ENCODE measurements at places on chromosomes 13 and 19. TPM values are rescaled to one million over a fixed set of nuclear protein-coding genes. Genes with fewer than 3 reads are reported as not detected.

KRI1 gene
- polyA plus RNA-seq = 17.5 TPM

DNA sequence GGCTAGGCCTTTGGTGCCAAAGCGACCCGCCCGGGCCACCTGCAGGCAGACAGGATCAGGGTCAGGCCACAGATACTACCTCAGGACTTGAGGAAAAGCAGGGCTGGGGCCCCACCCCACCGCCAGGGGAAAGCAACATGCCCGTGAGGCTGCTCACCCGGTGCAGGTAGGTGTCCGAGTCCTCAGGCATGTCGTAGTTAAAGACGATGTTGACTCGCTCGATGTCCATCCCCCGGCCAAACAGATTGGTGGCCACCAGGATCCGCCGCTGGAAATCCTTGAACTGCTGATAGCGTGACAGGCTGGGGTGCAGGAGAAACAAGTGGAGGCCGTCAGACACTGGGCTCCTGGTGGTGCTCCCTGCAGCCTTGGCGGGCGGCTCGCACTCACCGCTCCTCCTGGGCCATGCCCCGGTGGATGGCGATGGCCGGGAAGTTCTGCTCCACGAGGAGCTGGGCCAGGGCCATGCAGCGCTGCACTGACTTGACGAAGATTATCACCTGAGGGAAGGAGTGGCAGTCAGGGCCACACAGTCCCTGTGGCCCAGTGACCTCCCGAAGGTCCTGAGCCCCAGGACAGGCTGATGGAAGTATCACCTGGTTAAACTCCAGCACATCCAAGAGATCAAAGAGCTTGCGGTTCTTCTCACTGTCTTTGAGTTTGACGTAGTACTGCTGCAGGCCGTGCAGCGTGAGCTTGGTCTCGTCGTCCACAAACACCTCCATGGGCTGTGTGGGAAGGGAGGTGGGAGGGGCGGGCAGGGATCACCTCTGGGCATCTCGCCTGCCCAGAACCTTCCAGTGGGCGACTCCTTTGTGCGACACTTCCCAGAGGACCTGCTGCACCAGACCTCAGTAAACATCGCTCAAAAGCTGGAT is 9.8 kb downstream of the DDX39A start:
- DNase-seq = no peak

GRCh38 chr19:32403291-32403995 is 2.1 kb upstream of the DPY19L3 start:
- no peak for DNase-seq

GRCh38 chr13:104779311-104779993 is 1713.2 kb upstream of the SLC10A2 start:
- DNase-seq = no peak

DNA sequence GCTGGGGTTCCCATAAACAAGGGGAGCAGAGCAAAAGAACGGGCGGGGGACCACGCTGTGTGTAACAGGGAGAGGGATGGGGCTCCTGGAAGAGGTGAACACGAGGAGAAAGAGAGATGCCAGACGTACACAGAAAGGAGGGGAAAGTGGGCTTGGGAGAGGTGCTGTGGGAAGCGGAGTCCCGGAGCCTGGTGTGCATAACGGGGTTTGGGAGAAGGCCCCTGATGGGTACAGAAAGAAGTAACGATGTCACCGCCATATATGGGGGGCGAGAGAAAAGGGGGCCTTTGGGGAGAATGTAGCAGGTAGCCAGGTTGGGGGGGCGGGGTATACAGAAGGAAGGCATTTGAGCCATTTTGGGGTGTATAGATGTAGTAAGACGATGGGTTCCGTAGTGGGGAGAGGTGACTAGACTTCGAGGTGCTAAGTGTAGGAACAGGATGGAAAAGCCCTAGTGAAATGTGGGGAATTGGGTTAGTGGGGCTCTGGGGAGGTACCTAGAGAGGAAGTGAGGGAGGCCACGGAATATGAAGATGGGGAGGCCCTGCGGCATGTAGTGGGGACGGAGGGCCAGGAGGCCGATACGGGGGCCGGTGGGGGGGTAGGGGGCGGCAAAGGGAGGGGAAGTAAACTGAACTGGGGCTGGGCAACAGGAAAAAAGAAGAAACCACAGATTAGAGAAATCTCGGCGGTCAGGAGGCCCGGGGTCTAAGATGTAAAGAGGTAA is 787 bp downstream of the ZNF580 start:
- DNase-seq = no peak

- DNase-seq = no peak
These were observed 56.2 kb upstream of the RFC3 start for GRCh38 chr13:33761740-33762139.

DNA sequence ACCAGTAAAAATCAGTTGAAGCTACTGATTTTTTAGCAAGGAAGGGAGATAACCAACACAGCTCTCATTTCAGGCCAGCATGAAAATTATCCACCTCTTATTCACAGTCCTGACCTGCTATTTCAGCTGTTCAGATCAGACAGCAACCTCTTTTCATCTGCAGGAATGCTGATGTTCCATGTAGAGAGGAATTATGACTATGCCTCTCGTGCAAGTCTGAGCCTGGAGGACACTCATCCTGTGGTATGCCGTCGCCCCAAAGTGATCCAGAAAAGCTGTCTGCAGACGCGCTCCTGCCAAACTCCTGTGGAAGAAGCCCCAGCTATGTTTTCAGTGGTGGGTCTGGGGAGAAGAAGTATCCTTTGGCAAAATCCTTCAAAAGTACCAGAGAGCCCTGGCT is 563.5 kb upstream of the SLITRK1 start:
- DNase-seq = no peak

- peak; percentile 65 for DNase-seq
These were observed at the start of gene IFI30 for GRCh38 chr19:18173572-18174288. IFI30 (plus strand) TSS chr19:18173813; CDS start chr19:18173842, 29 bp downstream.

GRCh38 chr19:58097781-58098681 is at the start of gene ZSCAN18:
ZSCAN18 (minus strand) TSS chr19:58098231; CDS start chr19:58090267, 7,964 bp downstream.
- DNase-seq = peak; percentile 98

DNA sequence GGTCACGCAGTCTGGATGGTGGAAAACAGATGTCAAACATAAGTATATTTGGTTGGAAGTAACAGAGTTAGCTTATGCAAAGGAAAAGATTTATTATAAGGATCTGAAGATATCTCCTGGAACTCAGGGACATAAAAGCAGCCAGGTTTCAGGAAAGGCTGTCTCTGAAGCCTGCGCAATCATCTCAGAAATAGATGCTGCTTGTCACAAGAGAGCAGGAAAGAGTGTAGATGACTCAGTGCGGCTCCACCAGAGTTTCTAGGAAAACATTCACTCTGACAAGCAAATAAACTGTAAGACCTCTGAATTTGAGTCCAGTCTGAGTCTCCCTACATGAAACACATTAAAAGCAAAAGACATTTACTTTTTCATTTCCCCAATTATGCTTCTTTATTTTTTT is 220.4 kb upstream of the HTR2A start:
- no peak for DNase-seq

NRTN gene
- polyA plus RNA-seq = 38.1 TPM

DNA sequence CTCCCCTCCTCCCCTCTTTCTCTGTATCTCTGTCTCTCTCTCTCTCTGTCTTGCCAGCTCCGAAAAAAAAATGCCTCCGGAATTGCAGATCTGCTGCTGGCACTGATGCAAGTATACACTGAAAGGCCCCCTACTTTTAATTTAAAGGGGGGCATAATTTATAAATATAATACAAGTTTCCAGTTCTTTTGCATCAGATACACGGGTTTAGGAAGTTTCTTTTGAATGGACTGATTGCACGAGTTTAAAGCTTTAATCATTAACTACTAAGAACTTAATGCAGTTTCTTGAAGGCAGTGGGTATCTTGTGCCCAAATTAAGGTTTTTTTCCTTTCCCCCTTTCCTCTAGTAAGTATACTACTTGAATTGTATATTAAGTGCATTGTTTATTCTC is 1.4 kb downstream of the FGF9 start:
- DNase-seq = no peak

DNA sequence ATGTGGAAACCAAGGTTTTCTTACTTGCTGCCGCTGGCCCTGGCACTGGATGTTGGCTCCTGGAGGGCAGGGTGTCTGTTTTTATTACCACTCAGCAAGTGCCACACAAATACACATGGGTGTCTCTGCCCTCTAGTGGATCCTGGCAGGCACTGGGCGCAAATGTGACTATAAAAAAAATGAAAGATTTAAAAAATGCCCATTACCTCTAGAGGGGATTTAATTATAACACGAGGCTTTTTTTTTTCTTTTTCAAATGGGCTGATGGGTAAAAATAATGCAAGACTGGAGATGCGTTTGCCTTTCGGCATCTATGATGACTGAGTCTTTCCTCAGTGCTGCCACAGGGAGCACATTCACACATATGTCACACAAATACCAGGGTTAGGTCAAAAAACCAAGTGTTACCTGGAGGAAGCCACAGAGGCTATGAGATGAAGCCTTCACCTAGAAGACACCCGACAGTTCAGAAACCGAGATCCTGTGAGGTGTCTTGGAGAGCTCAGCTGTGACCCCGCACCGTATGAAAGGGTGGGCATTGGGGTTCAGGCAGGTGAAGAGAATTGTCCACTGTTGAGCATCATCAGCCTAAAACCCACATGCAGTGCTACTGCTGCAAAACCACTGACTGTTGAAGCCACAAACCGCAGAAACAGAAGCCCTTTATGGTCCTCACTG is 25.7 kb downstream of the CHAMP1 start:
- DNase-seq = no peak
